T-cell (primary cell): ENCODE measurements at places on chromosomes 2 and 18. TPM values are rescaled to one million over a fixed set of nuclear protein-coding genes. Genes with fewer than 3 reads are reported as not detected.

The DYSF gene
- 0.56 TPM for total RNA-seq

GRCh38 chr2:726169-726568, 49.0 kb upstream of the TMEM18 start:
- no peak overlapping the region for H3K27ac ChIP-seq
- DNase-seq, result no peak
- no peak overlapping the region for H3K4me3 ChIP-seq
- no peaks in the 10 kb centered on the region for H3K4me1 ChIP-seq
- H3K36me3 ChIP-seq, result no peaks in the 10 kb centered on the region

The ZNF532 gene
- total RNA-seq, result 7.8 TPM

GRCh38 chr2:26585100-26585499, 56.1 kb downstream of the CIB4 start:
- no peak for DNase-seq
- H3K4me1 ChIP-seq, result no peaks in the 10 kb centered on the region
- H3K27ac ChIP-seq, result no peak overlapping the region
- no peak overlapping the region for H3K4me3 ChIP-seq
- no peaks in the 10 kb centered on the region for H3K27me3 ChIP-seq

The ZNF892 gene
- 2.9 TPM for total RNA-seq

- H3K27ac ChIP-seq, result no peak overlapping the region
- no peaks in the 10 kb centered on the region for H3K4me1 ChIP-seq
- DNase-seq, result no peak
- no peaks in the 10 kb centered on the region for H3K36me3 ChIP-seq
Measured at GRCh38 chr2:7145707-7146106, 228.5 kb downstream of the RNF144A start.

GRCh38 chr2:236968101-236968879, 117.4 kb upstream of the COPS8 start:
- DNase-seq, result peak; percentile 78
- peak overlapping the region; percentile 89 for H3K27ac ChIP-seq
- no peaks in the 10 kb centered on the region for H3K27me3 ChIP-seq
- H3K36me3 ChIP-seq, result no peaks in the 10 kb centered on the region
- peaks cover 53% of the 10 kb centered on the region for H3K4me1 ChIP-seq
- no peak overlapping the region for H3K4me3 ChIP-seq

The BOLL gene
- not detected for total RNA-seq

GRCh38 chr2:85324639-85325465, 2.9 kb downstream of the TGOLN2 start:
- H3K4me1 ChIP-seq, result peaks cover 61% of the 10 kb centered on the region
- peak overlapping the region; percentile 95 for H3K4me3 ChIP-seq
- H3K27ac ChIP-seq, result no peak overlapping the region
- H3K27me3 ChIP-seq, result no peaks in the 10 kb centered on the region
- DNase-seq, result no peak

The LTBP1 gene
- 0.41 TPM for total RNA-seq

DNA sequence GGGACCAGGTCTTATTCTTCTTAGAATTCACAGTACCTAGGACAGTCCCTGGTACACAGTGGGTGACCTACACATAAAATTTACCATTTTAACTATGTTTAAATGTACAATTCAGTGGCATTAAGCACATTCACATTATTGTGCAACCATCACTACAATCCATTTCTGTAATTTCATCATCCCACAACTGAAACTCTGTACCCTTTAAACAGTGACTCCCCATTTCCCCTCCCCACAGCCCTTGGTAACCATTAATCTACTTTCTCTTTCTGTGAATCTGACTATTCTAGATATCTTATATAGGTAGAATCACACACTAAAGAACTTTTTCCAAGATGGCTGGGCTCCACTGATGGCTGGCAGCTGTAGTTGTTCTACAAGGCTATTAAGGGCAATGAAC, 41.6 kb downstream of the GFPT1 start:
- H3K27me3 ChIP-seq, result no peaks in the 10 kb centered on the region
- DNase-seq, result no peak
- no peak overlapping the region for H3K4me3 ChIP-seq
- no peak overlapping the region for H3K27ac ChIP-seq
- no peaks in the 10 kb centered on the region for H3K4me1 ChIP-seq

DNA sequence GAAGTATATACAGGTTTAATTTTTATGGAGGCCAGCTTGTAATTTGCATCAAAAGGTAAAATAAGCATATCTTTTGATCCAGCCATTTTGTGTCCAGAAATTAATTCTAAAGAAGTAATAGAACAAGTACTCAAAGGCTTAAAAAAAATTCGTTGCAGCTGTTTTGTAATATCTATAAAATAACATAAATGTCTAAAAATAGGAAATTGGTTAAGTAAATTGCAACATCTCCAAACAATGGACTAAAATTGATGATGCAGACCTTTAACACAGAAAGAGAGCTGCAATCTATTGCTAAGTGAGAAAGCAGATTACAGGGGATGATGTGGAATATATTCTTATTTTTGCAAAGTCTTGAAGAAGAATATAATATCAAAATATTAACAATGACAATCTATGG, 19.4 kb downstream of the AAK1 start:
- DNase-seq, result no peak
- H3K36me3 ChIP-seq, result no peaks in the 10 kb centered on the region
- peaks cover 68% of the 10 kb centered on the region for H3K4me1 ChIP-seq
- no peak overlapping the region for H3K4me3 ChIP-seq

GRCh38 chr2:241126771-241127202, 22.5 kb downstream of the PASK start:
- H3K27ac ChIP-seq, result peak overlapping the region; percentile 91
- no peak for DNase-seq
- H3K27me3 ChIP-seq, result no peaks in the 10 kb centered on the region
- H3K4me3 ChIP-seq, result no peak overlapping the region

GRCh38 chr2:33318456-33318855, 158.0 kb upstream of the RASGRP3 start:
- no peak overlapping the region for H3K4me3 ChIP-seq
- H3K36me3 ChIP-seq, result no peaks in the 10 kb centered on the region
- DNase-seq, result no peak
- H3K27me3 ChIP-seq, result no peaks in the 10 kb centered on the region
- H3K27ac ChIP-seq, result no peak overlapping the region
- no peaks in the 10 kb centered on the region for H3K4me1 ChIP-seq

DNA sequence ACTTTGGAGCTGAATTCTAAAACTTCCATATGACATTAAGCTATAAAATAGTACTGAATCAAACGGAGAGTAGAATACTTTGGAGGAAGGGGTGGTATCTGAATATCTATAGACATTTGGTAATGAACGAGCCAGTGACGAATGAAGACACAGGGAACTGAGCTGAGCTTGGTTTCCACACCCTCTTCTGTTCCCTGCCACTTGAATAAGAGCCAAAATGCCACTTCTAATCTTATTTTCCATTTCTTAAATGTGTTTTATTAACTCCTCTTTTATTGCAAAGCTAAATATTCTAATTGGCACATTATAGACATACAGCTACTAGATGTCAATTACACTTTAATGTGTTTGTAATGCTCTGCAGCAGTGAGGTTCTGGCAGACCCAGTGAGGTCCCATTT, 76.1 kb downstream of the AFF3 start:
- no peaks in the 10 kb centered on the region for H3K27me3 ChIP-seq
- peaks cover 10% of the 10 kb centered on the region for H3K4me1 ChIP-seq
- DNase-seq, result no peak
- H3K27ac ChIP-seq, result no peak overlapping the region

The TACR1 gene
- total RNA-seq, result not detected

DNA sequence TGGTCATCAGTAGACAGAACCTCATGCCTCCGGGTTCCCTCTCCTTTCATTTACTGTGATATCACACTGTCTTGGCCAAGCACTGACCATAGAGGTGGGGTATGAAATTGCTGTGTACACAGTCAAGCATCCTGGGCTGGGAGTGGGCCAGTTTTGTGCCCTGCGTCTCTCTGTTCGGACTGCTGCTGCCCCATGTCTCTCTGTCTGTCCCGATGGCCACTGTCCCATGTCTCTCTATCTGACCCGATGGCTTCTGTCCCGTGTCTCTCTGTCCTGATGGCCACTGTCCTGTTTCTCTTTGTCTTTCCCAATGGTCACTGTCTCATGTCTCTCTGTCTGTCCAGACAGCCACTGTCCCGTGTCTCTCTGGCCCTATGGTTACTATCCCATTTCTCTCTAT, 164.9 kb downstream of the ARL4C start:
- H3K27ac ChIP-seq, result no peak overlapping the region
- H3K4me1 ChIP-seq, result peaks cover 14% of the 10 kb centered on the region
- no peaks in the 10 kb centered on the region for H3K27me3 ChIP-seq
- H3K36me3 ChIP-seq, result no peaks in the 10 kb centered on the region
- DNase-seq, result no peak

GRCh38 chr18:3495691-3496430, 45.9 kb downstream of the TGIF1 start:
- no peak overlapping the region for H3K4me3 ChIP-seq
- no peaks in the 10 kb centered on the region for H3K36me3 ChIP-seq
- peaks cover 20% of the 10 kb centered on the region for H3K27me3 ChIP-seq

- peak within 1 kb of the TSS; percentile 81 for H3K4me3 ChIP-seq
- peak; percentile 87 for DNase-seq
- no peaks in the 10 kb centered on the region for H3K36me3 ChIP-seq
- H3K27me3 ChIP-seq, result no peaks in the 10 kb centered on the region
- no peak within 1 kb of the TSS for H3K27ac ChIP-seq
Measured at GRCh38 chr18:79951545-79952455, at the start of gene SLC66A2. Gene SLC66A2 (minus strand): TSS chr18:79951653. CDS start chr18:79950926, 727 bp downstream.

DNA sequence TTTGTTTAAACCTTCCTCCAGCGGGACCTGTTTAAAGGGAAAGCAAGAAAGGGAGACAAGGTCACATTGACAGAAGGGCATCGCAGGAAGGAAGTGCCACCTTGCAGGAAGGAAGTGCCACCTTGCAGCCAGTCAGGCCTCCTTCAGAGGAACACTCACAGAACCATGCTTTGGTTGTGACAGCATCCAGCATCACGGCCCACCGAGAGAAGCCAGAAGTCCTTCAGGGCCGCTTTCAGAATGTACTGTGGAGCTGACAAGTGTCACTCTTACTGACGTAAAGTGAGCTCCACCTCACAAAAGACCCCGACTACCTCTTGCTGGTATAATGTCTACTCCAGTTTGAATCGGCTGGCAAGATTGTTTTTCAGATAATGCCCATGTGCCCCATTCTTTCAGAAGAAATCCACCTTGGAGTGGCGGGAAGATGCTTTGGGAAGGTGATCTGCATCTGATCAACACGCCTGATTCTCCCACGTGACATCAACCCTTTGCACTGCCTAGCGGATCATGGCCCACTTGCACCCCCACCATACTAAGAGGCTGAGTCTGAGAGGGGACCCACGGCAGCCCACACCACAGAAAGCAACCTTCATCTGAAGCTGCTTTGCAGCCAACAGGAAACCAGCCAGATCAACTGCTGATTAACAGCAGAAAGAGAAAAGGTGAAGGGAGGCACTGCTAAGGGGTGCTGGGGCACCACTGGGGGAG, 99.8 kb downstream of the UXS1 start:
- H3K4me1 ChIP-seq, result peaks cover 76% of the 10 kb centered on the region
- H3K27ac ChIP-seq, result peak overlapping the region; percentile 91
- H3K27me3 ChIP-seq, result no peaks in the 10 kb centered on the region
- peak overlapping the region; percentile 19 for H3K4me3 ChIP-seq

The ATOH8 gene
- total RNA-seq, result 0.20 TPM

The FABP1 gene
- 0.49 TPM for total RNA-seq

DNA sequence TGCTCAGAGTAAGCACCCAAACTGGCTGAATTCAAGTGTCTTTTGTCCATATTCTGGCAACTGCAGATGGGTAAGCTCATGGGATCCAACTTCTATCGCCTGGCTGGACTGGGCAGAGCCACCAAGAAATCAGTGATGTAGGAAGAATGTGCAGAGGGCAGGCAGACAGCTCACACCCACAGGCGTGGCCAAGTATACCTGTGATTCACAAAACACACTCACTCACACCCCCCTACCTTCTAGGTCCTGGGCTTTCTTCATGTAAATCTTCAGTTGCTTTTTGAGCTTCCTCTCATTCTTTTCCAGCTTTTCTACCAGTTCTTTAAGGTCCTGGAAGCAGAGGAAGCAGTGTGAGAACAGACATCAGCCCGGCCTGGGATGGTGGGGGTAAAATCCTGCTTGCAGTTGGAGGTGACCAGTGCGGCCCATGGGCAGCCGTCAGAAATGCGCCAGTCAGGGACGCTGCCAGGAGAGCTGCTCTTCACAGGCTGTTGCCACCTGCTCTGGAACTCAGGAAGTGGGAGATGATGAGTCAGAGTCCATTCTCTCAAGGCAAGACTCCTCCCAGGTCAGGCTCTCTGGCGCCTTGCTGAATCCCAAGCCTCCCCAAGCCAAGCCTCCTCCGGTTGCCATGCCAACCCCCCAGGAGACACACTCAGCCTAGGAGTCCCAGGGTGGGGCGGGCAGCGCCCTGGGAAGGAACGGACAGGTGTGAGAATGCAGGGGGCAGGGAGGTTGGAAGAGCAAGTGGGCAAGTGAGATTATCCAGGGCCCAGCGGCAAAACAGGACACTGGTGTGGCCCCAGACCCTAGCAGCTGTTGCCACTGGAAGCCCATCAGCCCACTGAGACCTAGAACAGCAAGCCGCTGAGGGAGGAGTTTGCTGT, 36.2 kb upstream of the ACAA2 start:
- H3K27ac ChIP-seq, result no peak overlapping the region
- H3K4me1 ChIP-seq, result no peaks in the 10 kb centered on the region
- peaks cover 45% of the 10 kb centered on the region for H3K27me3 ChIP-seq
- no peak overlapping the region for H3K4me3 ChIP-seq
- H3K36me3 ChIP-seq, result no peaks in the 10 kb centered on the region

The SIGLEC15 gene
- total RNA-seq, result not detected

DNA sequence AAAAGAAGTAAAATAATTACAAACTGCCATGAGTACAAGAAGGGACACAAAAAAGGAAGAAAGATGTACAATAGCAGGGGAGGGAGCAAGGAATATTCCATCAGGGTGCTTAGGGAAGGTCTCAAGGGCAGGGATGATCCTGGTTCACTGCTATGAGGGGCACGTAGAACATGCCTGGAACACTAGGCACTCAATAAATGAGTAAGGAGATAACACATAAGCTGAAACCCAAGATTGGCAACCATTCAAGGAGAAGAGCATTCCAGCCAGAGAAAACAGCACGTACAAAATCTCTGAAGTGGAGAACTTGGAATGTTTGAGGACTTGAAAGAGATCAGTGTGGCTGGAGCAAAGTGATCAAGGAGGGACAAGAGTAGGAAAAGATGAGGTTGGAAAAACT, 103.2 kb downstream of the FAM161A start:
- H3K27ac ChIP-seq, result no peak overlapping the region
- DNase-seq, result no peak
- H3K4me3 ChIP-seq, result no peak overlapping the region
- H3K36me3 ChIP-seq, result no peaks in the 10 kb centered on the region

GRCh38 chr2:239468491-239469105, 67.8 kb upstream of the HDAC4 start:
- H3K4me1 ChIP-seq, result no peaks in the 10 kb centered on the region
- DNase-seq, result no peak
- H3K27me3 ChIP-seq, result no peaks in the 10 kb centered on the region
- H3K27ac ChIP-seq, result no peak overlapping the region
- H3K36me3 ChIP-seq, result no peaks in the 10 kb centered on the region
